Mammary microvascular endothelial cell (primary cell): ENCODE measurements at places on chromosomes 11 and 22. TPM values are rescaled to one million over a fixed set of nuclear protein-coding genes. Genes with fewer than 3 reads are reported as not detected.

The SLC1A2 gene
- not detected in 2 replicates for total RNA-seq

The ANKK1 gene
- total RNA-seq: 0.05 TPM in 1 of 2 replicates, not detected in the other

The TOP3B gene
- total RNA-seq: 31.0 and 33.9 TPM in 2 replicates

The PKDREJ gene
- 0.05 TPM in 1 of 2 replicates, not detected in the other for total RNA-seq

The C11orf91 gene
- not detected in 2 replicates for total RNA-seq

The OR5T1 gene
- total RNA-seq: not detected in 2 replicates

The DUSP8 gene
- 3.3 and 3.7 TPM in 2 replicates for total RNA-seq

The SCGB2A2 gene
- not detected in 2 replicates for total RNA-seq

The MUC2 gene
- total RNA-seq: not detected in 2 replicates

The CYP2D6 gene
- total RNA-seq: not detected in 2 replicates

The PLA2G3 gene
- not detected in 2 replicates for total RNA-seq

The MYO18B gene
- 0.05 TPM in 1 of 2 replicates, not detected in the other for total RNA-seq

The OTOG gene
- total RNA-seq: not detected in 2 replicates

The GRIK4 gene
- 0.13 and 0.15 TPM in 2 replicates for total RNA-seq

The CHCHD10 gene
- 8.1 and 23.5 TPM in 2 replicates for total RNA-seq

The KCNE3 gene
- 0.15 and 0.27 TPM in 2 replicates for total RNA-seq

The CNGA4 gene
- not detected in 2 replicates for total RNA-seq

The CCDC15 gene
- total RNA-seq: 4.2 and 4.4 TPM in 2 replicates

The TMEM191B gene
- 1.0 TPM in 1 of 2 replicates, not detected in the other for total RNA-seq

The OR5D13 gene
- total RNA-seq: not detected in 2 replicates

The PDE2A gene
- total RNA-seq: 105 and 112 TPM in 2 replicates

The RASD2 gene
- total RNA-seq: not detected in 2 replicates

The BACE1 gene
- total RNA-seq: 15.7 and 17.4 TPM in 2 replicates

The PGR gene
- not detected in 2 replicates for total RNA-seq

The UPK3A gene
- not detected in 2 replicates for total RNA-seq

The SLC22A9 gene
- total RNA-seq: not detected in 2 replicates

The FAM227A gene
- total RNA-seq: not detected in 2 replicates

The ST14 gene
- total RNA-seq: under 0.01 and 0.05 TPM in 2 replicates

The ALDH3B2 gene
- total RNA-seq: not detected in 2 replicates

The CHRDL2 gene
- not detected in 2 replicates for total RNA-seq

The MS4A14 gene
- not detected in 2 replicates for total RNA-seq

The CDON gene
- total RNA-seq: 0.67 and 1.7 TPM in 2 replicates

The ADSL gene
- total RNA-seq: 139 and 153 TPM in 2 replicates

The OR1S1 gene
- total RNA-seq: not detected in 2 replicates

The BARX2 gene
- total RNA-seq: not detected in 2 replicates
